ENCODE measurements at places on chromosomes 2 and 18. TPM values are rescaled to one million over a fixed set of nuclear protein-coding genes. Genes with fewer than 3 reads are reported as not detected.

SPP2 gene
- total RNA-seq: not detected

NEB gene
- 0.11 TPM for total RNA-seq

RAB6D gene
- not detected for total RNA-seq

AKAIN1 gene
- not detected for total RNA-seq

RNF125 gene
- total RNA-seq: 0.18 TPM

POMC gene
- total RNA-seq: not detected

Data from A549 treated with ZK216348 at 1 μM for 4 hours (cell line).